ENCODE measurements at places on chromosomes 12 and 14. TPM values are rescaled to one million over a fixed set of nuclear protein-coding genes. Genes with fewer than 3 reads are reported as not detected.
A peak's percentile ranks its signal among the peaks of the same experiment; 100 is the strongest.

GRCh38 chr14:84421621-84422020, 1108.3 kb upstream of the FLRT2 start:
- DNase-seq, result no peak
- no peak overlapping the region for H3K27ac ChIP-seq
- no peaks in the 10 kb centered on the region for H3K27me3 ChIP-seq
- no peaks in the 10 kb centered on the region for H3K36me3 ChIP-seq
- H3K4me3 ChIP-seq, result no peak overlapping the region
- no peaks in the 10 kb centered on the region for H3K4me1 ChIP-seq

GRCh38 chr12:1444142-1444516, 150.3 kb downstream of the FBXL14 start:
- peaks cover 9% of the 10 kb centered on the region for H3K4me1 ChIP-seq
- H3K27ac ChIP-seq, result 0 out of 2 replicates have a peak overlapping the region, but pooled peaks have one; percentile 45
- no peaks in the 10 kb centered on the region for H3K27me3 ChIP-seq
- H3K36me3 ChIP-seq, result no peaks in the 10 kb centered on the region
- H3K4me3 ChIP-seq, result no peak overlapping the region

- no peaks in the 10 kb centered on the region for H3K36me3 ChIP-seq
- peak; percentile 83 for DNase-seq
- H3K4me1 ChIP-seq, result peaks cover 20% of the 10 kb centered on the region
- no peak overlapping the region for H3K27ac ChIP-seq
Measured at GRCh38 chr12:116697305-116697704, 40.6 kb downstream of the SPRING1 start.

- no peaks in the 10 kb centered on the region for H3K27me3 ChIP-seq
- no peak overlapping the region for H3K27ac ChIP-seq
- no peaks in the 10 kb centered on the region for H3K4me1 ChIP-seq
Measured at GRCh38 chr12:26319511-26319910, 124.1 kb downstream of the SSPN start.

- H3K27me3 ChIP-seq, result no peaks in the 10 kb centered on the region
- H3K4me3 ChIP-seq, result no peak overlapping the region
- no peaks in the 10 kb centered on the region for H3K36me3 ChIP-seq
- peak; percentile 22 for DNase-seq
- H3K27ac ChIP-seq, result no peak overlapping the region
- H3K4me1 ChIP-seq, result no peaks in the 10 kb centered on the region
Measured at GRCh38 chr14:92487513-92488133, 26.0 kb upstream of the RIN3 start.

DNA sequence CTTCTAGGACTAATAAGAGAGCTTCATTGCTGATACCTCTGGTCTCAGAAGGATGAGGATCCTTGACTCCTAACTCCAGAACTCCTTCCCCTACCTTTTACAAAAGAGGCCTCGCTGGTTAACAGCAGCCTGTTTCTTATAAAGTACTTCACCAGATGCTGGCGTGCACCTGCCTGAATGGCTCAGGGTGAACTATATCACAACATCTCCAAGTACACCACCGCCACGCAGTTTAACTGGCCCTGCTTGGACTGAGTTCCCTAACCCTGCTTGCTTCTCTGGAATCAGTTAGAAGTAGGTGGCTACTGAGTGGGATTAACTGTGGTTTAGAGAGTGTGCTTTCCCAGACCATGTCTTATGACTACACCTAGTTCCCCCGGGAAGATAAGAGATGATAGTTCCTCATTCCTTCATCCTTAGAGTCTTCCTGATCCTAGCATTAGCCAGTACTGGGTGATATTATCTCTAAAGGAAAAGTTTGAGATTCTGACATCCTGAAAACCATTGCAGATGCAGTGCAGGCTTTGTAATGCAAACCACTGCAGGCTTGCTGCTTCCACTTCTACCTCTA, 3.0 kb downstream of the FOXJ2 start:
- H3K27ac ChIP-seq, result no peak overlapping the region
- no peaks in the 10 kb centered on the region for H3K27me3 ChIP-seq
- no peak for DNase-seq
- 0 out of 2 replicates have a peak, but pooled peaks cover 8% of the 10 kb centered on the region for H3K36me3 ChIP-seq

DNA sequence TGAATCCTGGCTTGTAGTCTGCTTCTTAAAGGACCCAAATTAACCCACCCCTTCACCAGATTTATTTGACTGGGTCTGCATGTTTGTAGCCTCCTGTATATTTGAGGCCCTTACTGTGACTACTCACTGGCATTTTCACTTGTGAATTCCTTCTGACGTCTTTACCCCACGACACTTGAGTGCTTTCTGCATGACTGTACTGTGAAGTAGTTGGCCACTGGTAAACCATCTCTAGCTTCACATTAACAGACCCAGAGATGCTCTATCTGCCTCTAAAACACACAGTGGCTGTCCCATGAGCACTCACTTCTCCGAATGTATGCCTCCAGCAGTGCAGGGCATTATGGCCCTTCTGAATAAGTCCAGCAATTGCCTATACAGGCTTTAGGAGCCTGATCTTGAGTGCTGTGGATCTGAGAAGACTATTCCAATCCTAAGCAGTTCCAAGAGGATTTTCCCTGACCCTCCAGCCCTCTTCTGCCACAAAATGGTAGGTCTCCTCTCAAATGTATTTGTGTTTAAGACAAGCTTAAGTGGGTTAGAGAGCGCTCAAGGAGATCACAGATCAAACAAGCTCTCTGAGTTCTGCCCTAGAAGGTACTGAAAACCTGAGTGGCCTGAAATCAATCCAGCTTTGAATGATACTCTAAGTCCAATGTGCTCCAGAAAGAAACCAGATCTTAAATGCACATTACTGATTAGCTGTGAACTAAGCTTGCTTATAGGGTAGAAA, 534.7 kb downstream of the RPS29 start:
- H3K4me3 ChIP-seq, result no peak overlapping the region
- H3K27me3 ChIP-seq, result no peaks in the 10 kb centered on the region
- H3K27ac ChIP-seq, result no peak overlapping the region
- H3K4me1 ChIP-seq, result no peaks in the 10 kb centered on the region
- no peaks in the 10 kb centered on the region for H3K36me3 ChIP-seq

DNA sequence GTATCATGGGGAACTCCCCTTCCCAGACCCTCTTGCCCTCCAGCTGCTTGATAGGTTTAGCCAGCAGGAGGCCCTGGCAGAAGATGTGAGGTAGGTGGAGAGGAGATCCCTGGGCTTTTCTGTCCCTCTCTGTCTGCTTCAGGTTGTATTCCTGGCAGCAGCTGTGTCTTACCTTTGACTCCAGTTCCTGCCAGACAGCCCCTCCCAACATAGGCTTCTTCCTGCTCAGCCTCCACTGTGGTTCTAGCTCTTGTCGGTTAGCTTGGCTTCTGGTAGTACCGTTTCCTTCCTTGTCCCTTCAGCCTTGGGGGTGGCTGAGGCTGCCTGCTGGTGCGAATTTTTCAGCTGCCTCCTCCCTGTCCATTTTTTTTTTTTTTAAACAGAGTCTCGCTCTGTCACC, 215.7 kb upstream of the CRY1 start:
- no peak overlapping the region for H3K27ac ChIP-seq
- H3K4me1 ChIP-seq, result peaks cover 13% of the 10 kb centered on the region
- no peak overlapping the region for H3K4me3 ChIP-seq
- H3K27me3 ChIP-seq, result no peaks in the 10 kb centered on the region
- H3K36me3 ChIP-seq, result no peaks in the 10 kb centered on the region
- DNase-seq, result no peak

DNA sequence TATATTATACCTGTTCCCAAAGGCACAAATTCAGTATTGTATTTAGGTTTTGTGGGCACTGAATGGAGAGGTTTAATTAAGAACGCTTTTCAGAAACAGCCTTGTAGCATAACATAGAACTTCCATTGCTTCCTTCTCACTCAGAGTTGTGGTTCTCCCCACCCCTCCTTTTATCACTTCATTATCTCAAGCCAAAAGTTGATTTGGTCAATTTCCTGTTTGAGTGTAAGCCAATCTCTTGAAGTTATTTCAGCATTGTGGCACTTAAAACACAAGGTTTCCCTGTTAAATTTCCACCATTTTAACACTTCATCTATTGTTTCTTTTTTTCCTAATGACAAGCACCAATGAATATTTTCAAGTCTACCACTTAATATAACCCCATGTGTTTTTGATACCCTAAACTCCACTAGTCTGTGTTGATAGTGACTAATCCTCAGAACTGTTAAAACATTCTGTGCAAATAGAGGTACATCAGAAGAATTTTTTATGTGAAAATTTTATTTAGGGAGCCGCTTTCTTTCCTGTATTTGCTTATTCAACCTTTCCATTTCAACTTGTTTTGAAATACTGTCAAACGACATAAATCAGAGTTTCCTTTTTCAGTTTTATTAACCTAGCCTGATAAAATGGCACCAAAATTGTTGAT, 340.1 kb downstream of the BCAT1 start:
- no peak for DNase-seq
- no peaks in the 10 kb centered on the region for H3K4me1 ChIP-seq
- H3K36me3 ChIP-seq, result no peaks in the 10 kb centered on the region

GRCh38 chr14:95485222-95485819, 31.1 kb downstream of the SYNE3 start:
- H3K4me3 ChIP-seq, result no peak overlapping the region
- no peaks in the 10 kb centered on the region for H3K27me3 ChIP-seq
- H3K36me3 ChIP-seq, result no peaks in the 10 kb centered on the region
- H3K27ac ChIP-seq, result no peak overlapping the region

GRCh38 chr12:117517219-117517739, 155.9 kb upstream of the NOS1 start:
- DNase-seq, result no peak
- H3K4me3 ChIP-seq, result no peak overlapping the region
- H3K36me3 ChIP-seq, result no peaks in the 10 kb centered on the region
- no peaks in the 10 kb centered on the region for H3K27me3 ChIP-seq
- peaks cover 11% of the 10 kb centered on the region for H3K4me1 ChIP-seq
- no peak overlapping the region for H3K27ac ChIP-seq

- no peak for DNase-seq
- no peaks in the 10 kb centered on the region for H3K36me3 ChIP-seq
- peaks cover 29% of the 10 kb centered on the region for H3K4me1 ChIP-seq
Measured at GRCh38 chr12:6452245-6452943, 552 bp downstream of the TAPBPL start.

DNA sequence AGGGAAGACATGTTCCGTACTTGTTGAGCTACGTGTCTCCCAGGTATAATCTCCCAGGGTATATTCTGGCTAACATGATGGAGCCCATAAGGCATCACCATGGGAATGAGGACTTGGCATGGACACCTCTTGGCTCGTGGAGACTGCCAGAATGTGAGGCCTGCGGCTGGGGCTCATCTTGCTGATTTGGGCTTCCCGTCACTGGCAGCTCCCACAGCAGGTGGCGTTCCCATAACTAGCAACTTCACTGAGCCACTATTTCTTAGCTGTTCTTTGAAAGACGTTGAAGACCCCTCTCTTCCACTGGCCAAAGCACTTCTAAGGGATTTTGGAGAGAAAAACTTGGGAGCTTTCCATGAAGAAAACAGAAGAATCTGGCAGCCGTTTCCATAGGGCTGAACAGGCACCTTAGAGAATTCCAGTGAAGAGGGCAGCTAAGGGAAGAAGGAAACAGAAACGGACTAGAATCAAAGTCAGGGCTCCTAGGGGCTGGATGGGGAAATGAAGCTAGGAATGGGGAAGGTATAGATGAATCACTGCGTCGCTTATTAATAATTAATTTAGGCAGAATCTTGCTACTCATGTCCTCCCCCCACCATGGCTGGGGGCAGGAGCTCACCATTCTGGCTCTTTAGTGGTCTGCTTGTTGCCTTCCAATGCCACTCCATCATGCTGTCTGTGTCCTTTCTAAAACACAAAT, 39.7 kb upstream of the FOS start:
- peaks cover 6% of the 10 kb centered on the region for H3K4me1 ChIP-seq
- H3K27ac ChIP-seq, result no peak overlapping the region
- H3K4me3 ChIP-seq, result no peak overlapping the region

GRCh38 chr14:37051680-37052079, 120.7 kb downstream of the SLC25A21 start:
- H3K4me3 ChIP-seq, result no peak overlapping the region
- peaks cover 6% of the 10 kb centered on the region for H3K4me1 ChIP-seq
- no peaks in the 10 kb centered on the region for H3K36me3 ChIP-seq
- no peaks in the 10 kb centered on the region for H3K27me3 ChIP-seq
- H3K27ac ChIP-seq, result no peak overlapping the region

- no peaks in the 10 kb centered on the region for H3K4me1 ChIP-seq
- no peak for DNase-seq
- no peaks in the 10 kb centered on the region for H3K36me3 ChIP-seq
- no peak overlapping the region for H3K4me3 ChIP-seq
- no peaks in the 10 kb centered on the region for H3K27me3 ChIP-seq
- H3K27ac ChIP-seq, result no peak overlapping the region
Measured at GRCh38 chr14:54796961-54797360, 105.7 kb downstream of the GCH1 start.

DNA sequence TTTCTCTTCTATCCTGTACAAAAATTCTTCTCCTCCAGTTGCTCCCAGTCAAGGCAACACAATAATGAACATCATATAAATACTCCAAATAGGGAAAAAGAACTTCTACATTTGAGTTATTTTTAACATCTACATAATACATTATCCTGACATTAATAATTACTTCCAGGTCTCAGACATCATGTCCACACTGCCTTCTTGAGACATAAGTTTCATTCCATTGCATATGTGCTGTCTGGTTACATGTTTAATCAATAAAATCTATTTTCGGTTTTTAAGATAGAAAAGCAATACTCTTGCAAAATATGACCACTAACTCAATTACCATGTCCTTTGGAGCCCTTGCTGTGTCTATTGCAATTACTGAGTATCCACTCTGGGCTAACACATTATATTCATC, 881.9 kb downstream of the GALC start:
- no peak for DNase-seq
- peaks cover 21% of the 10 kb centered on the region for H3K4me1 ChIP-seq
- H3K36me3 ChIP-seq, result no peaks in the 10 kb centered on the region
- H3K27me3 ChIP-seq, result no peaks in the 10 kb centered on the region

- no peak overlapping the region for H3K27ac ChIP-seq
- DNase-seq, result no peak
- no peaks in the 10 kb centered on the region for H3K27me3 ChIP-seq
- no peaks in the 10 kb centered on the region for H3K4me1 ChIP-seq
Measured at GRCh38 chr14:91078095-91078737, 17.8 kb upstream of the RPS6KA5 start.

DNA sequence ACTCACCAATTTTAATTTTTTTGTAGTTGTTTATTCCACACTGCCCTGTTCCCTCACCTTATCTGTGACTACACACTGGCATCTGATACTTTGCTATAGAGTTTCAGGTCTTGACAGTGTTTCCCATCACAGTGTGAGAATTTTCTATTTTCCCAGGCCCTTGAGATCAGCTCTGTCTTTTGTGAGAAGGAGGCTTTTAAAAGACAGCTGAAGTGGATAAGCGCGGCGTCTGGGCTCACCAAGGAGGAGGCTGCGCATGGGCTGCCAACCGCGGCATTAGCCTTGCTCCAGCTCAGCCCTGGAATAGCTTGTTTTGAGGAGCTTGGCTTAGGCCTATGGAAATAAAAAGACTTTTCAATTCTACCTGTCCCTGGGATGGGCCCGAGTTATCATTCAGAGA, 181.3 kb downstream of the RMST start:
- no peaks in the 10 kb centered on the region for H3K27me3 ChIP-seq
- H3K36me3 ChIP-seq, result no peaks in the 10 kb centered on the region
- H3K27ac ChIP-seq, result no peak overlapping the region
- peaks cover 7% of the 10 kb centered on the region for H3K4me1 ChIP-seq
- DNase-seq, result no peak

GRCh38 chr12:107241411-107241810, 148.1 kb upstream of the CRY1 start:
- DNase-seq, result no peak
- H3K27ac ChIP-seq, result no peak overlapping the region
- H3K4me3 ChIP-seq, result no peak overlapping the region
- no peaks in the 10 kb centered on the region for H3K36me3 ChIP-seq
- peaks cover 7% of the 10 kb centered on the region for H3K4me1 ChIP-seq
- H3K27me3 ChIP-seq, result no peaks in the 10 kb centered on the region

Gene CARMIL3
- 11.8 TPM for total RNA-seq

Gene NGB
- 1.0 TPM for total RNA-seq

Gene HCAR1
- total RNA-seq, result not detected

Gene KCNC2
- total RNA-seq, result 0.10 TPM

Gene TMEM119
- total RNA-seq, result 0.35 TPM

Gene PPP1R1A
- total RNA-seq, result 7.6 TPM

Gene SCYL2
- 57.5 TPM for total RNA-seq
